ENCODE measurements at places on chromosomes 6 and 20.
A peak's percentile ranks its signal among the peaks of the same experiment; 100 is the strongest.

DNA sequence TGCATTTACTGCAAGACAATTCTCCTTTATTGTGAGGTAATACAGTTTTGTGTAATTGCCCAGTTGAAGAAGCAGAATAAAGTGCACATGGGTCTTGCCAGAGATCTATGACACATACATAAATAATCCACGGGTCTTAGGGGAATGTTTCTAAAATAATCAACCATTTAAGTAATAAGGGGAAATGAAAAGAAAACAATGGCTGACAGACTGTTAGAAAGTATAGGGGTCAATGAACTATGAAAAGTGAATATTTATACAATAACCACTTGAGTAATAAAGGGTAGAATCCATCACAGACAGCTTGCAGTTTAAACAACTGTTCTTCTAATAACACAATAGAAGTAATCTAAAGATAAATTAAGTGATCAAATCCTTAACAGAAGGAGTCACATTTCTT, 477.2 kb downstream of the EYS start:
- no peaks in the 10 kb centered on the region for H3K27me3 ChIP-seq
- no peak overlapping the region for H3K4me3 ChIP-seq
- DNase-seq = no peak
- H3K36me3 ChIP-seq = no peaks in the 10 kb centered on the region

- H3K4me3 ChIP-seq = no peak overlapping the region
- no peaks in the 10 kb centered on the region for H3K27me3 ChIP-seq
- no peak for DNase-seq
- no peaks in the 10 kb centered on the region for H3K36me3 ChIP-seq
Measured at GRCh38 chr20:33929917-33930316, 63.8 kb upstream of the RALY start.

DNA sequence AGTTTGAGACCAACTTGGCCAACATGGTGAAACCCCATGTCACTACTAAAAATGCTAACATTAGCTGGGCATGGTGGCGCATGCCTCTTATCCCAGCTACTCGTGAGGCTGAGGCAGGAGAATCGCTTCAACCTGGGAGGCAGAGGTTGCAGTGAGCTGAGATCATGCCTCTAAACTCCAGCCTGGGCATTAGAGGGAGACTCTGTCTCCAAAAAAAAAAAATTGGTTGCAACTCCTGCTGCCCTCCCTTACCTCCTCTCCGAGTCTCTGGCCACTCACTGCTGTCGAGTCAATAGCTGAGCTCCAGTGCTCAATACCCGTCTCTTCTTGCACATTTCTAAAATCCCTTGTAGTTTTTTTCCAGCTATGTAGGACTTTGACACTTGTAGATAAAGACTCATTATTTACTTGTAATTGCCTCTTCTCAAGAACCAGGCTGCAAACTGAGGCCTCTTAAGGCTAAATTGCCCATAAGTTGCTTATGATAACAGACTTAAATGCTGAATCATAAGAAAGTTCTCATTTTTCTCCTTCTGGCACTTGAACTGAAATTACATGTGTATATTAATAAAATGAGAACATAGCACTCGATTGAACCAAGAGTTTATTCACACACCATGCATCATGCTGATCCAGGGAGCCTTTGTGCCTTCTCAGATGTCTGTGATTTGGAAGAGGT, 13.8 kb downstream of the HECA start:
- peaks cover 68% of the 10 kb centered on the region for H3K4me1 ChIP-seq
- H3K27ac ChIP-seq = no peak overlapping the region
- H3K4me3 ChIP-seq = peak overlapping the region; percentile 6
- no peaks in the 10 kb centered on the region for H3K27me3 ChIP-seq
- no peak for DNase-seq

- H3K4me3 ChIP-seq = no peak overlapping the region
- H3K27me3 ChIP-seq = no peaks in the 10 kb centered on the region
- no peak overlapping the region for H3K27ac ChIP-seq
- no peak for DNase-seq
- H3K36me3 ChIP-seq = no peaks in the 10 kb centered on the region
Measured at GRCh38 chr6:96116674-96117073, 100.9 kb downstream of the FUT9 start.

- H3K4me3 ChIP-seq = no peak overlapping the region
- DNase-seq = no peak
- no peaks in the 10 kb centered on the region for H3K4me1 ChIP-seq
Measured at GRCh38 chr6:39758905-39759605, 33.1 kb upstream of the DAAM2 start.

GRCh38 chr6:169029861-169030260, 223.8 kb downstream of the THBS2 start:
- no peak for DNase-seq
- H3K27ac ChIP-seq = no peak overlapping the region
- no peak overlapping the region for H3K4me3 ChIP-seq
- no peaks in the 10 kb centered on the region for H3K4me1 ChIP-seq

DNA sequence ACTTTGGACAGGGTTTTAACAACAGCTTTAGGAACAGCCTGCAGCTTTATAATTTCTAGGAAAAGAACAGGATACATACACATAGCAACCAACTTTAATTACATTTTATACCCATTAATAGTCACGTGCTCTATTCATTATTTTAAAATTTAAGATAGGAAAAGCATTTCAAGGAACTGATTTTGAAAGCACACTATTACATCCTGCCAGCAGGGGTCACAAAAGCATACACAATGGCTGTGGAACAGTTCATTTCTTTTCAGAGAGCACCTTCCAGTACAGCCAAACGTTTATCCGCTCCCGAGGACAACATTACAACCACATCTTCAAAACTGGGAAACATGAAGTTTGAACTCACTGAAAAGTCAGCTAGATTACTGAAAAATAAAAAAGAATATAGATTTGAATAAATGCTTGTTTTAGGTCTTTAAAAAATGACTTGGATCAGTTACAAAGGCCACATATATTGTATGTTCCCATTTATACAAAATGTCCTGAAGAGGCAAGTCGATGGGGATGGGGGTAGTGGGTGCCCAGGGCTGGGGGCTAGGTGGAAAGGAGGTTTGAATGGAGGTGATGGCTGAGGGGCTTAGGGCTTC, 104.6 kb upstream of the EXOC2 start:
- H3K4me1 ChIP-seq = no peaks in the 10 kb centered on the region
- no peaks in the 10 kb centered on the region for H3K36me3 ChIP-seq
- no peak overlapping the region for H3K4me3 ChIP-seq
- H3K27me3 ChIP-seq = peaks cover 3% of the 10 kb centered on the region
- DNase-seq = peak; percentile 48

GRCh38 chr20:20711413-20711812, 1.0 kb downstream of the RALGAPA2 start:
- peak; percentile 34 for DNase-seq
- H3K27ac ChIP-seq = peak overlapping the region; percentile 53
- no peaks in the 10 kb centered on the region for H3K27me3 ChIP-seq

DNA sequence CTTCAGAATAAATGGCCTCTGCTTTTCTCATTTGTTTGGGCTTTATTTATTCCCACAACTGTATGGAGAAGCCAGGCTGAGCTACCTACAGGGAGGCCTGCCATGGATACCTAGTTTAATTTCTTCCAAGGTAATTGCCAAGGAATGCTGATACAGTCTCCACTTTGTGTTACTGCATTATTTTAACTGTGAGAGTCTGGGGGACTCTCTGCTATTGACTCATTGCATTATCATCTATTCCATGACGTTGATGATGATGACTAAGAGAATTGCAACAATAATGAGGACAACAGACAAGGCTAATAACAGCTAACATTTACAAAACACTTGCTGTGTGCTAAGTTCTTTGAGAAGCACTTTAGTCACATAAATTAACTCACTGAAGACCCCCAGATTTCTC, 88.3 kb upstream of the COL21A1 start:
- H3K27me3 ChIP-seq = no peaks in the 10 kb centered on the region
- no peak overlapping the region for H3K4me3 ChIP-seq
- H3K36me3 ChIP-seq = no peaks in the 10 kb centered on the region
- H3K4me1 ChIP-seq = no peaks in the 10 kb centered on the region

DNA sequence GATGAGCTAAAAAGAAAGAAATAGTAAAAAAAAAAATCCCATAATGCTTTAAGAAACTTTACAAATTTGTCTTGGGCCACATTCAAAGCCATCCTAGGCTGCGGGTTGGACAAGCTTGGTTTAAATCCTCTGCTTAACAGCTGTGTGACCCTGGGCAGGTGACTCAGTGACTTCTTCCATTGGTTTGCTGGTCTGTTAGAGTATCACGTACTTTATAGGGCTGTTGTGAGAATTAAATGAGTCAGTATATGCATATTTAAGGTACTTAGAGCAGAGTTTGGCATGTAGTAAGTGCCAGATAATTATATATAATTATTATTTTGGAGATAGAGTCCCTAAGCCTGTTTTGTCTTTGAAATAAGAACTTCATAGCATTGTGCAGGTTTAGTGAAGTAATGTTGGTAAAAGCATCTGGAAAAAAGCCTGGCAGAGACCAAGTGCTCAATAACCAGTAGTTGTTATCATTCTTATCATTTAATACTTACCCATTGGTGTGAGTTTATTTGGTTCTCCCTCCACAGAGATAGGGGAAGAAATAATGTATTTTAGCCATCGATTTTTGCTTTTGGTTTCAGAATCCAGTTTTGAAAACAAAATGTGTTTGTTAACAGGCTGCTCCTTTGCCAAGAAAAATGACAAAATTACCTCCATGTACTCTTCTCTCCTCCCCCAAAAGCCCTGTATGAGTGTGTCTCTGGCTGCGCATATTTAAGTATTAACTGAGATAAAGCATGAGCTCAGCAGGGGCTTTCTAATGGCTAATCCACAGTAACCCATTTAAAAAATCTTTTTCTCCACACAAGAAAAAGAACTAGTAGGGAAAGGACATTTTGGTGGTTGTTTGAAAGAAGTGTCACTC, 67.2 kb downstream of the FOXO3 start:
- peaks cover 31% of the 10 kb centered on the region for H3K4me1 ChIP-seq
- no peaks in the 10 kb centered on the region for H3K27me3 ChIP-seq
- H3K36me3 ChIP-seq = no peaks in the 10 kb centered on the region
- H3K4me3 ChIP-seq = no peak overlapping the region

Measured in CD4-positive, alpha-beta T cell (primary cell).